ENCODE measurements at places on chromosomes 5 and 9.

DNA sequence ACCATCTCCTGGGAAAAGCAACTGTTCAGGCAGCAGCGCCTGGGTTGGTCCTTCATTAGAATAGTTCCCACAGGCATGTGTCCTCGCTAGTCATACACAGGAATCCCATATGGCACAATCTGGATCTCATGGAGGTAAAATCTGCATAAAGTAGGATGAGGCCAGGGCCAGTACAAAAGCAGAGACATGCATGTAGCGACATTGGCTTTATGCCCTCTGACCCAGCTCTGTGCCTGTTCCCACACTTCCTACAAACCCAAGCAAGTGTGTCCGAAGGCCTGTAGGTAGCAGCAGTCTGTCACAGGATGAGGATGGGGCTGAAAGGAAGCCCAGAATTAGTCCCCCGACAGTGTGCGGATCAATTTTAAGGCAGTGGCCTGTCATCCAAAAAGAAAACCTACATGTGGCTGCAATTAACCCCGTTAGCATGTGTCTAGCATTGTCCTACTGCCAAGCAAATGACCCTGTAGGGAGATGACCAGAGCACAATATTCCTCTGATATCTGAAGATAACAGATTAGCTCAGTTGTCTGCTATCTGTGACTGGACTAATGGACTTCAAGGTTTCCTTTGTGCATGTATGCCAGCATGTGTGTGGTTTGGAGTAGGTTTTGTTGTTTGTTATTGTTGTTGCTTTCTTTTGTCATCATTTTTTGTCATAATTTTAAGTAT lies 178.8 kb downstream of the TMEM161B start:
- no peak for DNase-seq

DNA sequence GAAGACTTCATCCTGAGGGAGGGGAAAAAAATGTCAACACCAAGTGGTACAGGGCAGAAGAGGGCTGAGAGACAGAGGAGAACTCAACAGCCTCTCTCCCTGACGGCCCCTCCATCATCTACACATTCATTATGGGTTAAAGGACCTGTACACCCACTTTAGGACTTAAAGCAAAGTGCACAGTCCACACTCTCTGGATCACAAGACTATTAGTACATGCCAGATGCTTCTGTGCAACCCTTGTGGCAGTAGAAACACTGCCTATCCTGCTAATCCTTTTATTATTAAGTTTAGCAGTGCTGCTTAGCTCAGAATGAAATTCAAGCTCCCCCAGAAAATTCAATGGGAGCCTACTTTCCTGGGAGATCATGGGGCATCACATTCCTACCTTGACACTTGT lies 1.9 kb downstream of the FRMD3 start:
- DNase-seq, result no peak

DNA sequence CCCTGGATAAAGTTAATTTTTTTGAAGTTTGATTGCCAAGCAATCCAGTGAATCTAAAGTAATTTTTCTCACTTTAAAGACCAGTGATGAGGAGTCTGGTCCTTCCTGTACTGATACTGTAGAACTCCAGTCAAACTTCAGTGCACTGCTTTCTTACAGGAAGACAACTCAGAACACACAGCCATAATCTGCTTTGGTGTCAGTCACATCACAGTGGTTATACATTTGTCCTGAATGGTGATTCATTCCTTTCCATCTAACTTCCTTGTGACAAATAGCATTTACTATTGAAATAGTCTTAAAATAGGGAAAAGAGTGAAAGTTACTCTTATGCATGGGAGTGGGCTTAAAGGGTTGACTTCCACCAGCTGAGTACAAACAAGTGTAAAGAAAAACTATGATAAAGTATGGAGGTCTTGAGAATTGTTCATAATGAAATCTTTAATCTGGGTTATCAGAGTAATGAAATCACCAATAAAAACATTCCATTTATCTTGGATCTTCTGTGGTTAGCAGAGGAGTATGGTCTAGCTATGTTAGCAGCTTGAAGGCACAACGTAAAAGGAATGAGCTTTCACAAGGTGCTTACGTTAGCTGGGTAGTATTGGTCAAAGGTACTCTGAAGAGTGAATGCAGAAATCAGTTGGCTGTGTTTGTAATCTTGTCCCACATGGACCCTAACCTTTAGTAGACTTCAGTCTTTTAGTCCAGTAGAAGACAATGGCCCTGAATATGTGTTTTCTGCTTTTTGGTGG lies 41.5 kb downstream of the DCP2 start:
- DNase-seq, result no peak

- DNase-seq, result no peak
These were observed 205.0 kb upstream of the TAS2R1 start for GRCh38 chr5:9834871-9835770.

GRCh38 chr9:71630377-71630995 lies 137.8 kb downstream of the CEMIP2 start:
- DNase-seq, result no peak

DNA sequence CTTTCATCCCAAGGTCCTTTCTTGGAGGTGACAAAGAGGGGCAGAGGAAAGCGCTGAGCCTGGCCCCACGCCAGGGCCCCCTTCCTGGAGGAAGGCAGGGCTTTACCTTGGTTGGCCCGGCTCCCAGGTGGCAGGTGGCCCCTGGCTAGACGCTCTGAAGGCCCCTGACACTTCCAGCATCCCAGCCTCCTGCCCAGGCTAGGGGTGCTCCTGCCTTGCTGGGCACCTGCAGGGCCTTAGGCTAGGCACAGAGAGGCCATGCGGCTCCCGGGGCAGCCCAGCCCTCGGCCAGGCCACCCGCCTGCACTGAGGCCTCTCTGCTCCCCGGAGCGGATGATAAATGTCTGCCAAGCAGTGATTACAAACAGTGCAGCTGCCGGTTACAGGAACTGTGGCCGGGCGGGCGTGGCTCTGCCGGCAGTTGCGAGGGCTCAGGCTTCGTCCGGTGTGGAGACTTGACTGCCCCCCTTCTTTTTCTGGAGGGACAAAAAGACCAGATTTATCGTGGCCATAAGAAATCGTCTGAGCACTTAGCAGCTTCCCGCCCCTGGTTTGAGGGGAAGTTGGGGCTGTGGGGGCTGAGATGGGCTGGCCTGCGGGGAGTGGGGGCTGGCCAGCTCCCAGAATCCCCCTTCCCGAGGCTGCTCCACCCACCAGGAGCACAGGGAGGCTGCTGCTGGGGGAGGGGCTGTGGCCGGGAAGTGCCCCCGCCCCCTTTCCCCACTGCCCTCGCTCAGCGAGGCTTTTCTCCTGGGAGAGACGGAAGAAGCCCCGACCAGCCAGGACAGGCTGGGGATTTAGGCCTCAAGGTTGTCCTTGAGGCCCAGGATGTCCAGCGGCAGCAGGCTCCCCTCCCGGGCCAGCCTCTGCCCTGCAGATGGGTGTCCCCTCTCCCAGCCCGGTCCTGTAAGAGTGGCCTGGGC lies 31.6 kb upstream of the UBAC1 start:
- DNase-seq, result no peak

DNA sequence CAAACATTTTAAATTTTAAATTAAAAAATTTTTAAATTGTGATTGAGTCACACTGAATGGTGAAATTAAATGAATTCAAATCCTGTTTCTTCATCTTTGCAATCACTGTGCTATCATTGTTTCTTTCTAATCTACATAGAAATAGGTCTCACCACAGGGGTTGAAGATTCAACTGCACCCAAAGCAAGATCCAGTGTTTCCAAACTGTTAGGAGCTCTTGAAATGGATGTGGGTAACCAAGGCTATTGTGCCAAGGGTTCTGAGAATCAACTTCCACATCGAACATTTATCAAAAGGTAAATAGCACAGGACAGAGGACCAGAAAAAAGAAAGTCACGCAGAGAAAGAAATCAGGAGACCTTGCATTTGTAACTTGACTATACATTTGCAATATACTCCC lies 172.6 kb upstream of the RASEF start:
- DNase-seq, result no peak

DNA sequence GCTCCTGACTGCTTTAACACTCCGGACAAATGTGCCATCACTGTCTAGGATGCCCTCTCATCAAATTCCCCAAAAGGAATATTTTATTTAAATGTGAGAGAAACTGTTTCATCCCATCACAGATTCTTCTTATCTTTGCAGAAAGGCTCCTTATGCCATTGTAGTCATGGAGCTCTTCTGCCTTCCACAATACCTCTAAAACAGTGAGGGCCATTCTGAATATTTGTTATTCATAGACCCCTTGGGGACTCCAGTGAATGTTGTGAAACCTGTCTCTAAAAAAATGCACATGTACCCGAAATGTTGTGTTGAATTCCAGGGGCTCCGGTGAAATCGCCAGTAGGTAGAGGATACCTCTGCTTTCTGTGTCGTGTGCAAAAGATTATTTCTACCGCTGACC lies 176.9 kb downstream of the RORB start:
- no peak for DNase-seq

- no peak for DNase-seq
These were observed 26.1 kb upstream of the CCNB1 start for GRCh38 chr5:69140827-69141226.

DNA sequence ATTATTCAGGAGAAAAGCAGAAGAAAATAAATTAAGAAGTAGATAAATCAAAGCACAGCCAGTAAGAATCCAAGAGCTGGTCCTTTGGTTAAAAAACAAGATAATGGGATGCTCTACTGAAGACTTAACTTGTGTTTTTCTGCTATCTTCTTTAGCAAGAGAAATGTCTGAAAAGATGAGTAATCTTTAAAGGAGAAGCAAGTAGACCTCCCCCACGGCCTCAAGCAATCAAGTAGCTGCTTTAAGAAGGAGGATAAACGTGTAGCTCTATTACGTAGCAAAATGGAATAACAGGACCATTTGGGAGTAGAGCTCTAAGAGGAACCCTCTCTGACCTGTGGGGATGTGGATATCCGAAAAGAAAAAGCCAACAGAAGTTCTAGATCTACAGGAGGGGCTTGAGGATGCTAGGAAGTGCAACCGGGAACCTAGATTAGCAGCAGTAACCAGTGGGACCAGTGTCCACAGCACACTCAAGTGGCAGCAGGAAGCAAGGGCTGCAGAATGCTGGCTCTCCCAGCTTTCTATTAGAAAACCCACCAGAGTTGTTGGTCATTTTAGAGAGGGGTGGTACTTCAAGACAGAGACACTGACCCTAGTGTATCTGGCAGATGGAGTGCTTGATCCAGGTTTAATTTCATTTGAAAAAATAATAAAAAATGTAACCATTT lies 185.4 kb downstream of the GABBR2 start:
- DNase-seq, result no peak

GRCh38 chr5:53970475-53970874 lies 339.9 kb downstream of the ARL15 start:
- DNase-seq, result no peak

Measured in stimulated activated CD4-positive, alpha-beta T cell treated with anti-CD3 and anti-CD28 coated beads, TNF-alpha, amount 100 ng/mL, for 24 hours (primary cell).